Stimulated activated CD4-positive, alpha-beta T cell treated with anti-CD3 and anti-CD28 coated beads, Interleukin-1b, Interleukin-23, amount 100 ng/mL, for 1 hour (primary cell): ENCODE measurements at places on chromosomes 6 and 20.

DNA sequence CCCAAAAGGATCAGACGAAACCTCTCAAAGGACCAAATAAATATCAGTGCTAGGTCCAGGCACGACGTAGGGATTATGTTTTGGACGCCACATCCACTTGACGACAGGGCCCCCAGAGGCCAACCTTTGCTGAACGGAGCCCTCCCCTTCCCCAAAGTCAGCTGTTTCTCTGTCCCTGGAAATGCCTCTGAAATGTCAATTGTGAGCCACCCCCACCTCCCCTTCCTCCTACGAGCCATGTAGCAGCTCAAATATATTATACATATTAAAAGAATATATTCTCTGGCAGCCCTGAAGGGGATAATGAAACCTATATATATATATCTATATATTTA is 39.6 kb upstream of the BLCAP start:
- no peak for DNase-seq

- no peak for DNase-seq
Observed at GRCh38 chr6:104400844-104401243, 458.9 kb downstream of the HACE1 start.

- DNase-seq, result no peak
Observed at GRCh38 chr6:71190809-71191208, 97.8 kb upstream of the OGFRL1 start.

DNA sequence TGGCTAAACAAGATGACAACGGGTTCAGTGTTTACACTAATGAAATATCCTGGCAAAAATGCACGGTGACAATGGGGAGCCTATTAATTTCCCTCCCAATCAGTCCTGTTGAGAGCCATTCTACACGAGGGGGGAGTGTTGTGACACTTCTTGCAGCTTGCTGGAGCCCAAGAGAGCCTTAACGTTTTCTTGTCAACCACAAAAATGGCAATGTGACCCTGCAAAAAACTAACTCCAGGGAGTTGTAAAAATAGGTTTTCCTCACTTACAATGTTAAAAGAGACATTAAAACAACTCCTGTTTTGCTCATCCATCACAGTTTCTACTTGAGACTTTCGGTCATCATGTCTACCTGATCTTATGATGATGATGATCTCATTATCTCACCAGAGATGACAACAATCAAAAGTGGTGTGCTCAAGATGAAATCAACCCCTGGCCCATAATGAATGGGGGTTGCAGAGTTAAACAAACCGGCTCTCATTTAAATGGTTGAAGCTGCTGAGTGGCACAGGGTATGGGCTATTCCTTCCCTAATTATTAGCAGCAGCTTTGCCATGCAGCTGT is 57.9 kb downstream of the GJA10 start:
- no peak for DNase-seq

GRCh38 chr20:39070484-39071231 is 108.5 kb downstream of the DHX35 start:
- DNase-seq, result no peak
